ENCODE measurements at places on chromosomes 2 and 18.

DNA sequence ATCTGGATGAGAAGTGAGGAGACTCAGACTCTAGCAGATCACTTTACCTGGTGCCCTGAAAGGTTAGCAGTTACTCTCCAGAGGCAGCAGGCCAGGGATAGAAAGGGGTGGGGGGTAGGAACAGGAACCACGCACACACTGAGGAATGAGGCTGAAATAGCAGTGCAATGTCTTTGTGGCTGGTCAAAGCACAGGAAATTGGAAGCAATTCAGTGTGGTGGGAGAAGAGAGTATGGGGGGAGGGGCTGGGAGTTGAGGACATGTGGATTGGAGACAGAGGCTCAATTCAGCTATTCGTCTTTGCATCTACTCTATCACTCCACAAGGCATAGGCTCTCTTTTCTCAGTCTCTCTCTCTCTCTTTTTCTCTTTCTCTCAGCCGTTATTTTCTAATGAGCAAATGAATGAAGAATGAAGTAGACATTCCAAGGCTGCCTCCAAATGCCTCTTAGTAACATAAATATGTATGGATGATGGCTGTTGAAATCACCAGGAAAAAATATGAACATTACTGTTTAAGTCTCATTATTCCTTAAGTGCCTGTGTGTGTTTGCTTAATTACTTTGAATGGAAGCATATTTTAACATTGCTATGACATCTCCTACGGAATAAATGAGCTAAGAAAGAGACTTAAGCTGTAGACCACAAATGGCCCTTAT is 979.4 kb downstream of the TSN start:
- no peak for DNase-seq

- DNase-seq: no peak
Observed at GRCh38 chr2:175418224-175418835, 236.8 kb upstream of the ATP5MC3 start.

GRCh38 chr2:10903861-10904210 is 7.9 kb upstream of the KCNF1 start:
- DNase-seq: no peak

DNA sequence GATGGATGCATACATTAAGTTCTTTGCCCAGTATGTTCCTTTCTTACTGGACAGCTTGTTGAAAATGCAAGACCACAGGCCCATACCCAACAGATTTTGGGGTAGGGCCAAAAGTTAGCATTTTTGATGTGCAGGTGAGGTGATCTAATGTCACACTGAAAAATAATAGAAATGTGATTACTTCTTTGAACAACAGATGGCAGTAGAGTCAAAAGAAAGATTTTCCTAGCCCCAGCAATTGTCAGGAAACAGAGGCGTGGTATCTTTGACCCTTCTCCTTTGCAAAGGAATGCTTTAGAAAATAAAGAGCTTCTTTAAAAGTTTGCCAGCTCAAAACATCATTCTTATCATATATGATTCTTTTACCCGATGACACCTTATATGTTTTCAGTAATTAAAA is 343.6 kb upstream of the SYT4 start:
- no peak for DNase-seq

GRCh38 chr18:68940039-68940438 is 142.2 kb downstream of the CCDC102B start:
- DNase-seq: no peak

- DNase-seq: no peak
Observed at GRCh38 chr2:9705196-9705595, 74.4 kb upstream of the YWHAQ start.

DNA sequence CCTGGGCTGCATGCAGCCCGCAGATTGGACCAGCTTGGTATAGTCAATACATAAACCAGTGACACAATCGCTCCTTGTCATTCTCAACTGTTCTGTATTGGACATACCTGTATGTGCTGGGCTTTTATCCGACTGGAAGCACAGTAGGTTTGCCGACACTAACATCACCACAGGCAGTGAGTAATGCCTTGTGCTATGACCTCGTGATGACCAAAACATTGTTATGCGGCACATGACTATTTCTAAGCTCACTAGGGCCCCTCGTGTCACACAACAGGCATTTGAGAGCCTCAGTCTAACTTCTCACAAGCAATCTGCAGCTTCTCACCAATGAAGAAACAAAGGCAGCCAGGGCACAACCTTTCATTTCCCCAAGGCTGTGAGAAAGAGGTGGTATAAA is 320.8 kb downstream of the AFF3 start:
- DNase-seq: no peak

DNA sequence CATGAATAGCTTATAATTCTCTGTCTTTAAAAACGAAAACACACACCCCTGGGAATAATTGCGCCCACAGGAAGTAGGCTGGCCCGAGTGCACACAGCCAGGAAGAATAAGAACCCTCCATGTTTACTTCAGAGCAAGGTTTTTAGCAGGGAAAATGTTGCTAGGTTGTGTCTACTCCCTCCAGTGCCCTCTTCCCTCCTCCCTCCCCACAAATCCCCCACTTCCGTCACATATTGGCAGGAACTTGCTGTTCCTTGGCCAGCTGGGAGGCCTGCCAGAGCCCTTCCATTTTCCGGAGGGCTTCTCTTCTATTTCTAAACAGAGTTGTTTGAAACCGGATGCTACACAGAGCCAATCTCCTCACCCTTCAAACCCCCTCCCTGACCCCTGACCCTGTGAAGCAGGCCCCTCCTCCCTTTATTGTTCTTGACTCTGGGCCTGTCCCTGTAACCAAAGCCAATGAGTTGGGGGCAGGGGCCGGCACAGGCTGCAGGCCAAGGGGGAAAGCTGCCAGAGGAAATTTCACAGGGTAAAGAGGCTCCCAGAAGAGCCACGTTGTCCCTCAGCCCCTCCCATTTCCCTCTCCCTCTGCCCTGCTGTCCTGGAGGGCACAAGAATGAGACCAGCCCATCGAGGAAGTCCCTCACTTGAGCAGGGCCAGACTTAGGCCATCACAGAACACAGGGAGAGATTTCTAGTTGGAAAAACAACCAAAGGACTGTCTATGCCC is 49.8 kb upstream of the LGALSL start:
- no peak for DNase-seq

GRCh38 chr2:111127351-111127750 is 6.6 kb downstream of the BCL2L11 start:
- DNase-seq: no peak

DNA sequence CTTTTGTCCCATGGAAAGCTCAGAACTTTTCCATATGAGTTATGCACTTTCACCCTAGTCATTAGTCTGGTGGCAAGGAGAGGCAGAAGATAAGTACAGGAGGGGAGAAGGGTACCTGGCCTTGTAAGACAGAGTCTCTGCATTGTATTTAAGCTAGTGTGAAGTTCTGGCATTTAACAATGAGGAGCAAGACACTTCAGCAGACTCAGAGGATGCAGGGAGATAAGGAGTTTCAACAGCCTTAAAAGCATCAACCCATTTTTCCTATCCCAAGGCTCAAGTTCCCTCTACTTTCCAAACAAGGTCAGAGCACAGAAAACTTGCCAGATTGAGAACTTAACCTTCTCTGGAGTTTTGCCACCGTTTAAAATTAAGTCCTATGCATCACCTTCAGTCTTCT is 348.2 kb upstream of the VRK2 start:
- no peak for DNase-seq

GRCh38 chr2:236082061-236082460 is 86.1 kb downstream of the GBX2 start:
- no peak for DNase-seq

DNA sequence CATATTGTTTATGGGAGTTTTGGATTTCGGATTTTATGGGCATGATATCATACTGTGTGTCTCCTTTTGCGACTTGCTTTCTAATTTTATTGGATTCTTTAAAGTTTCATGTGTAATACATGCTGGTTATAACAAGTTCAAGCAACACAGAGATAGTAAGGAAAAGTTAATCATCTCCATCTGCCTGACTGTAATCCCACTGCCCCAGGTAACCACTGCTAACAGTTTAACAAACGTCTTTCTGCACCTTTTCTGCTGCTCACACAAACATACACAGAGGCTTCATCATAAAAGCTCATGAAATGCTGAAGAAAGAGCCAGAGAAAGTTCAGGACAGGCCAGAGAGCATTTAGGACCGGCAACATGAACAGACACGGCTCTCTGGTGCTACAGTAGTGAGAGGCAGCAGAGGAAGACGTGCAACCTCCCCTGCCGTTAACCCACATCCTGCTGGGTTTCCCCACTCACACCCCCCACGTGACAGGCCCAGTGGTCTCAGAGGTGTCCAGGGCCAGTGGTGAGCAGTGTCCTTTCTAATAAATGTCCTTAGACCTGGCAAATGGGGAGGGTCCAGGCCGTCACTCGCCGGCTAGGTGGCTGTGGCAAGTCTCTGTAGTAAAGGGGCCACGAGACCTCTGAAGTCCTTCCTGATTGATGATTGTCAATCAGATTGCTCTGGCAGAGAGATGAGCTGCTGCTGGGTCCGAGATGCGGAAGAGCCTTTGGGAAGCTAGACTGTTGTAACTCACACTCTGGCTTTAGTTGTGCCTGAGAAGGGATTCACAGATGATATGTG is 43.0 kb upstream of the SLC1A4 start:
- DNase-seq: no peak

- DNase-seq: no peak
Observed at GRCh38 chr2:62187246-62187645, 8.7 kb upstream of the B3GNT2 start.

DNA sequence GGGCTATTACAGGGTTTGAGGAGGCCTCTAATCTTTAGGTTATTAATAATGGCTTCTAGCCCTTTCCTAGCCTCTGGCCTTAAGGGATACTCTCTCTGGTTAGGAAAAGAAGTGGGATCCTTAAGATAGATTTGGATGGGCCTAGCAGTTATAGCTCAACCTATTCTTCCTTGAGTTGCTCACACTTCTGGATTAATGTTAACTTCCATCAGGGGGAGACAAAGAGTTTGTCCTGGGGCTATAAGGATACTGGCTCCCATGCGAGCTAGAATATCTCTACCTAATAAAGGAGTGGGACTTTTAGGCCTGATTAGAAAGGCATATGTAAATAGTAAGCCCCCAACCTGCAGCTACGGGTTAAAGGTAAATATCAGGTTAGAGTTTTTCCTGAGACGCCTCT is 14.3 kb upstream of the PTH2R start:
- DNase-seq: no peak

- no peak for DNase-seq
Observed at GRCh38 chr18:7766346-7766745, 199.2 kb downstream of the PTPRM start.

- no peak for DNase-seq
Observed at GRCh38 chr2:42930025-42930581, 137.7 kb upstream of the HAAO start.

DNA sequence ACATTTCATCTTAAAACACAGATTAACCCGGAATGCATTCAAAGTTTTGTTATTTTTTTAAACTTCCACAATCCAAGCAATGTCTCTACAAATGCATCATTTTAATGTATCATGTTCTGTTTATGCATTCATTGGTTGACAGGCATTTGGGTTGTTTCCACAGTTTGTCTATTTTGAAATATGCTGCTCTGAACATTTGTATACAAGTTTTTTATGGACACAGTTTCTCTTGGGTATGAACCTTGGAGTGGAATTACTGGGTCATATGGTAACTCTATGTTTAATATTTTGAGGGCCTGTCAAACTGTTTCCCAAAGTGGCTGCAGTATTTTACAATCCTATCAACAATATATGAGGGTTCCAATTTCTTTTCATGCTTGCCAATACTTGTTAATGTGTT is 57.3 kb downstream of the GULP1 start:
- DNase-seq: no peak

DNA sequence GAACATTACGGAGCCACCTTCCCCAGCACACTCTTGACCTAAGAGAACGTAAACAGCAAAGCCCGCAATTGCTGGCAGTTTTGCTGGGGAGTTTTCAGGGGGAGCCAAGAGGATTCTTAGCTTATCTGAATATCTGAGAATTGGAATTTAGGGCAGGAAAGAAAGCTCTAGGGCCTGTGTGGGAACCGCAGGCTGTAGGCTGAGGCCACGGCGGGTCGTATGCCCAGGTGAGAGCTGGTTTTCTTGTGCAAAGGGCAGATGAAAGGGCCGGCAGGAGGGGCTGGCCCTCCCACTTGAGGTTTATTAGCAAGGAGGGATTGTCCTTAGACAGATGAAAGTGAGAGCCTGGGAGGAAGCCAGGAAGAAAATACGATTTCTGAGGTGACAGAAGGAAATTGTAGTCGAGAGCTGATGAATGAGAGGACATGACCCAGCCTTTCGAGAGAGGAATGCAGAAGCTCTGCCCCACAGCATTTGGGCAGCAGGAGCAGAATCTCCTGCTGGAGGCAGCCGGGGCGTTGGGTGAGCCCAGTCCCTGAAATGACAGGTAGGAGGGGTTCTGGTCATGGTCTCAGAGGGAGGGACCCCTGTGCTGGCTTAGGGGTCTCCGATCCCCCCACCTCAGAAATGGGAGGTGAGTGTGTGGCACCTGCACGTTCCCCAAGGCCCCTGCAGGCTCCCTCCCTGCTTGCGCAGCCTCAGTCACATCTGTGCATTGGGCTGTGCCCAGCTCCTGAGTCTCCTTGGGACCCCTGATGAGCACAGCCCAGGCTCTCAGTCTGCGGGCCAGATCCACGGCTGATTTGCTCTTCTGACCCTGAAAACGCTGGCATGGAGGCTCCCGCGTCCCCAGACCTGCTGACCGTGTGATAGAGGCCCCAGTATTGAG is 61.1 kb downstream of the CABLES1 start:
- DNase-seq: no peak

DNA sequence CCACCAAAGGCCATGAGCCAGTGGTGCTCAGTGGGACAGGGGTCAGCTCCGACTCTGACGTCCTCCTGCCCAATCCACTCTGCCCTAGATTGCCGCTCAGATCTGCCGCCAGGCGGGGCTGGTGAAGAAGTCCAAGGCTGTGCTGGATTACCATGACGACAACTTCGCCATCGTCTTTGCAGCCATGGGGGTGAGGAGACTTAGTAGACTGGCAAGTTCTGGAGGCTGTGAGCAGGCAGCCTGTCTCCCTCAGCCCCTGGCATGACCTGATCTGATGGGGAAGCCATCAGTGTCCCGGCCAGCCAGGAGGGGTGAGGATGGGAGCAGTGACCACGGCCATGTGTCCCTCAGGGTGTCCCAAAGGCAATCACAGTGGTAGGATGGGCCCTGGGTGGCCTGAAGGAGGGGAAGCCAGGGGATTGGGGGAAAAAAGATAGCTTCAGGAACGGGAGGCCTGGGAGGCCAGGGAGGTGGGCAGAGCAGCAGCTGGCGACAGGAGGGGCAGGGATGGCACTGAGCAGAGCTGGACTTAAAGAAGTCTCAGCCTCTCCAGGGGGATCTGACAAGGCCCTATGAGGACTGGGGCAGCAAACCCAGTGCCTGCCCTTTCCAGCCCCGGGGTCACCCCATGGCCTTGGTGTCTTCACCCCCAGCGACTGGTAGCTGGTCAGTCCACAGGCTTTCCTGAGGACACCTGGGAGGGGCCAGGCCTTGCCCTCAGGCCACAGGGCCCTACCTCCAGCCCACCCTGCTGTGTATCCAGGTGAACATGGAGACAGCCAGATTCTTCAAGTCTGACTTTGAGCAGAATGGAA is 17.4 kb upstream of the ANKRD53 start:
- DNase-seq: no peak

All from GM04503 (cell line).